ENCODE measurements at places on chromosomes 1 and 21. TPM values are rescaled to one million over a fixed set of nuclear protein-coding genes. Genes with fewer than 3 reads are reported as not detected.

The MMP23B gene
- total RNA-seq = 15.0 TPM

The MEAF6 gene
- 64.2 TPM for total RNA-seq

The KRTAP13-2 gene
- total RNA-seq = not detected

The RUNX3 gene
- total RNA-seq = not detected

The MROH9 gene
- total RNA-seq = not detected

The DNALI1 gene
- 3.5 TPM for total RNA-seq

The CELA3B gene
- not detected for total RNA-seq

The CHI3L2 gene
- total RNA-seq = not detected

The DNASE2B gene
- not detected for total RNA-seq

The CR1 gene
- total RNA-seq = not detected

The LENEP gene
- total RNA-seq = not detected

The CACNA1S gene
- not detected for total RNA-seq

The MYOM3 gene
- total RNA-seq = 1.7 TPM

The LRRC8B gene
- total RNA-seq = 5.0 TPM

The TMEM200B gene
- total RNA-seq = 6.9 TPM

The CNKSR1 gene
- total RNA-seq = 14.8 TPM

The KCNA3 gene
- not detected for total RNA-seq

The RAB25 gene
- total RNA-seq = 47.5 TPM

Measured in epithelial cell of proximal tubule (primary cell).